ENCODE measurements at places on chromosomes 12 and 14.

- no peak for DNase-seq
Measured at GRCh38 chr14:104981699-104982541, 3.7 kb upstream of the CLBA1 start.

DNA sequence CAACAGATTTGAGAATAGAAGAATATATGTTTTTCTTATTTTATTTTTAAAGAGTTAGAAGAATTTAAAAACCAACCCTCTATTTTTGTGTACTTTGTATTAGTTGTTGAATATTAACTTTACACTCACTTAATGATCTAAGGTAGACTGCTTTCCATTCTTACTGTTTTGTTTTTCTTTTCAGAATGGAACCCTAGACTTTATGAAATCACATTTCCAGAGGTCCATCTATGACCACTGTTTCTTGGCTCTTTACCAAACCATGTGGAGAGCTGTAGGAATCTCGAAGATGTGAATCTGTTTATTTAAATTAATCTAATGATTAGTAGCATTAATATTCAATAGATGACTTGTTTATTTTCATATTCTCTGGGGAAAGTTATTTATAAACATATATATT is 7.2 kb upstream of the PIK3C2G start:
- no peak for DNase-seq

DNA sequence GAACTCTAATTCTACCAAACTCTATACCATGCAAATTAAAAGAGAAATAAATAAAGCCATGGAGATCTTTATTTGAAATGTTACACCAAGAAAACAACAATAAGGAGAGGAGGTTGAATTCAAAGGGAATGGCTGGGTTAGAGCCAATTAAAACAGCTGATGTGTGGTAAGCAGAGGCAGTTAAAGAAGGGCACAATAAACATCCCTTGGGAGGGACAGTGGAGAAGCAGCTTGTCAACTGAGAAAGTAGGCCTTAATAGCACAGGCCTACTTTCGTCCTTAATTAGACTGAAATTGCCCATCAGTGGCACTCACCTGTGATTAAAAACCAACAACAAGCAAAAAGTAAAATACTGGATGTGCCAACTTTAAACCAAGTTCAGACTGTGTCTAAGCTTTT is 16.3 kb upstream of the NAV3 start:
- DNase-seq: peak; percentile 61

GRCh38 chr14:99699085-99699760 is 15.1 kb downstream of the CYP46A1 start:
- DNase-seq: no peak

GRCh38 chr12:127125607-127126259 is 1141.2 kb upstream of the TMEM132C start:
- DNase-seq: no peak

Data from NCI-H1105 (cell line).